ENCODE measurements at places on chromosomes 2 and 18. TPM values are rescaled to one million over a fixed set of nuclear protein-coding genes. Genes with fewer than 3 reads are reported as not detected.

- peak; percentile 54 for DNase-seq
These were observed 780 bp downstream of the HTRA2 start for GRCh38 chr2:74530239-74531187.

Gene NTSR2
- not detected for total RNA-seq

GRCh38 chr2:121049131-121049530 is 235.9 kb downstream of the TFCP2L1 start:
- DNase-seq: no peak

GRCh38 chr2:71941726-71942525 is 205.7 kb downstream of the CYP26B1 start:
- DNase-seq: no peak

- DNase-seq: no peak
These were observed 376.8 kb downstream of the TRIB2 start for GRCh38 chr2:13093416-13093991.

Gene ZC3H6
- 10.7 TPM for total RNA-seq

Gene IGFBP5
- 132 TPM for total RNA-seq

DNA sequence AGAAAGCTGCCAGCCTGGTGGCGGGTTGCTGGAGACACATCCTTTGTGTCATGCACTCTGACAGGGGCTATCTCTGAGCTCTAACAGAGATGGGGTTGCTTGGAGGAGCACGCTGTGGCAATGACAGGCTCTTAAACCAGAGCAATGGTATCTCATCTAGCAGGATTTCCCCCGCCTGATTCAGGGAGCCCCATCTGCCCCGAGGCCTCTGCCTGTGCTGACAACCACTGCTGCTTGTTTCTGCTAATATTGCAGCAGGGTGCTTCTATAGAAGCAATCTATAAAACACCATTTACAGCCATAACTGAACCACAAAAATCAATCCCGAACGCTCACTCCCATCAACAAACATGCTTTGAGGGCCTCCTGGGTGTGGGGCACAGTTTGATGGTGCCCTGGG is 12.8 kb upstream of the DNPEP start:
- no peak for DNase-seq

Gene HAT1
- 33.6 TPM for total RNA-seq

- no peak for DNase-seq
These were observed 15.3 kb downstream of the CROCC2 start for GRCh38 chr2:240921311-240921994.

Gene BMP10
- 0.95 TPM for total RNA-seq

- no peak for DNase-seq
These were observed 242.4 kb upstream of the TANK start for GRCh38 chr2:160917850-160918249.

Measured in cardiac muscle cell (in vitro differentiated cells and primary cell).